CD4-positive, CD25-positive, alpha-beta regulatory T cell (primary cell): ENCODE measurements at places on chromosomes 16 and 17. TPM values are rescaled to one million over a fixed set of nuclear protein-coding genes. Genes with fewer than 3 reads are reported as not detected.

GRCh38 chr17:14604591-14605266, 303.8 kb downstream of the HS3ST3B1 start:
- no peak for DNase-seq
- H3K27me3 ChIP-seq, result peaks cover 3% of the 10 kb centered on the region
- H3K36me3 ChIP-seq, result no peaks in the 10 kb centered on the region
- no peak overlapping the region for H3K4me3 ChIP-seq
- no peak overlapping the region for H3K27ac ChIP-seq
- H3K4me1 ChIP-seq, result no peaks in the 10 kb centered on the region

- peaks cover 22% of the 10 kb centered on the region for H3K4me1 ChIP-seq
- H3K4me3 ChIP-seq, result peak overlapping the region; percentile 50
- H3K36me3 ChIP-seq, result no peaks in the 10 kb centered on the region
- H3K27ac ChIP-seq, result no peak overlapping the region
- DNase-seq, result peak; percentile 74
Observed at GRCh38 chr17:48492401-48493298, 38.2 kb downstream of the HOXB1 start.

PDIA2 gene
- total RNA-seq, result not detected

NDUFB10 gene
- 65.1 TPM for total RNA-seq

GRCh38 chr16:46808997-46809396, 22.0 kb downstream of the C16orf87 start:
- H3K36me3 ChIP-seq, result peaks cover 4% of the 10 kb centered on the region
- DNase-seq, result no peak
- peak overlapping the region; percentile 41 for H3K4me3 ChIP-seq

DNA sequence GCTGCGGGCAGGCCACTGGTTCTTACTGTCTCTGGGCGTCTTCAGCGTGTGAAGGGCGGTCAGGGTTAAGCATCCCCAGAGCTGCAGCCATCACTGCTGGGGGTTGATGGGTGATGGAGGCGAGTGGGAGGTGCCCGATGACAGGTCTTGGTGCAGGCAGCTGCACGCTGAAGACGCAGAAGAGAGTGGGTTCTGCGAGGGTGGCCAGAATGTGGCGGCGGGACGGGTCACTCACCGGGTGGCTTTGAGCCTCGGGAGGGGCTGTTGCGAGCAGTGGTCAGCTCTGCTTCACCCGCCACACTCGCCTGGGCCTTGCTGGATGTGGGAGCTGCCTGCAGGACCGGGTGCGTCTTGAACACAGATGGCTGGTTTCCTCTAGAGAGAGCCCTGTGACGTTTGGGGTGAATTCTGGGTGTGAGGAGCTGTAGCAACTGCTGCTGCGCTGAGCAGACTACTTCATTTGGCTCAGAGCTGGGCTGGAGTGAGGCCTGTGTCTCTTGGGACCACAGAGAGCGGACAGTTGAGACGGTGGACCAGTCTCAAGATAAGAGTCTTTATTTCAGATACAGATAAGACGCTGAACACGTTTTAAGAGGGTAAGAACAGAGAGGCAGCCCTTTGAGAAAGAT, 44.6 kb upstream of the ZNF750 start:
- H3K27ac ChIP-seq, result peak overlapping the region; percentile 85
- H3K36me3 ChIP-seq, result no peaks in the 10 kb centered on the region
- H3K4me3 ChIP-seq, result peak overlapping the region; percentile 2
- peaks cover 52% of the 10 kb centered on the region for H3K4me1 ChIP-seq

SAMD14 gene
- 0.96 TPM for total RNA-seq
